ENCODE measurements at places on chromosomes 1 and 21.

DNA sequence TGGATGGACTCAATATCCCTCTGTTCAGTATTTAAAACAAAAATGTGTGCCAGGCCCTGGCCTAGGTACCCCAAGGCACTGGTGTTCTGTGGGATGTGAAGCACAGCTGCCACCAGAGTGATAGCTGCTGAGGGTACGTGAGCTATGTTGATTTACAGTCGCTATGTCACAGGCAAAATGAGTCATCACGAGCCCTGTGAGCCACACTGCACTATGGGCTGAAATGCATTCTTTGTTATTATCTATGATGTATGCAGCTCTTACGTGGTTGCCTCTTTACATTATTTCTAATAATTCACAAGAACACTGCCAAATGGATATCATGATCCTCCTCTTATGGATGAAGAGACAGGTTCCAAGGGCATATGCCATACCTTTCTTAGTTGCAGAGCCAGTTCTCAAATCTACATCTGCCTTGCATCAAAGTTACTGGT is 2.1 kb downstream of the TEX38 start:
- no peak for DNase-seq

GRCh38 chr1:10724948-10725847 is 71.2 kb downstream of the CASZ1 start:
- peak; percentile 74 for DNase-seq

GRCh38 chr21:46029186-46029924 is 47.8 kb downstream of the COL6A1 start:
- DNase-seq: no peak

DNA sequence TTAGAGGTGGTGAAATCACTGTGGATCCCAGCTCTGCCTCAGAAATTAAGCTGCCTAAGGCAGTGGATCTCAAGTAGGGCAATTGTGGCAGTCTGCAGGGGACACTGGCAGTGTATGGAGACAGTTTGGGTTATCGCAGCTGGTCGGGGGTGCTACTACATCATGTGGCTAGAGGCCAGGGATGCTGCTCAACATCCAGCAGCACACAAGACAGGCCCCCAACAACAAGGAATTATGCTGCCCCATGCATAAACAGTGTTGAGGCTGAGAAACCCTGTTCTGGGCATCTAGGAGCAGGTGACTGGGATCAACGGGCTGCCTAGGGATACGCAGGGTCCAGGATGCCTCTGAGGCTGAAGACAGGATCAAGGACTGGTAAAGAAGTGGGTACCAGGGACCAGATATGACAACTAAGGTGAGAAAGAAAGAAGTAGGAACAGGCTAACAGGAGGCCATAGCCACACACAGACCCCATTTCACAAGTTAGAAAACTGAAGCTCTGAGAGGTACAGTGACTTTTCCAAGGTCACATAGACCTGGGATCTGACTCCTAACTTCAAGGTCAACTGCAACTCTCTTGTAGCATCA is 8.7 kb downstream of the BATF3 start:
- no peak for DNase-seq

DNA sequence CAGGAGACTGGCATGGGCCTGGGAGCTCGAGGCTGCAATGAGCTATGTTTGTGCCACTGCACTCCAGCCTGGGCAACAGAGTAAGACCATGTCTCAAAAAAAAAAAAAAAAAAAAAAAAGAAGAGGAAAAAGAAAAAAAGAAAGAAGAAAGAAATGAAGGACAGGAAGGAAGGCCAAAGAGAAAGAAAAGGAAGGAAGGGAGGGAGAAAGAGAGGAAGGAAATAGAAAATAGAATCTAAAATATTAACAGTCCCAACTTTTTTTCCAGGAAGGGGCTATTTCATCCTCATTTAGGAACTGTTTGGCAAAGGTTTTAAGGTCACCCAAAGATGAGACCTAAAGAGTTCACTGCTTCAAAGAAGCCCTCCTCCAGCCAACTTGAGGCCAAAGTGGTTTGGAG is 2.5 kb downstream of the MUL1 start:
- DNase-seq: no peak

DNA sequence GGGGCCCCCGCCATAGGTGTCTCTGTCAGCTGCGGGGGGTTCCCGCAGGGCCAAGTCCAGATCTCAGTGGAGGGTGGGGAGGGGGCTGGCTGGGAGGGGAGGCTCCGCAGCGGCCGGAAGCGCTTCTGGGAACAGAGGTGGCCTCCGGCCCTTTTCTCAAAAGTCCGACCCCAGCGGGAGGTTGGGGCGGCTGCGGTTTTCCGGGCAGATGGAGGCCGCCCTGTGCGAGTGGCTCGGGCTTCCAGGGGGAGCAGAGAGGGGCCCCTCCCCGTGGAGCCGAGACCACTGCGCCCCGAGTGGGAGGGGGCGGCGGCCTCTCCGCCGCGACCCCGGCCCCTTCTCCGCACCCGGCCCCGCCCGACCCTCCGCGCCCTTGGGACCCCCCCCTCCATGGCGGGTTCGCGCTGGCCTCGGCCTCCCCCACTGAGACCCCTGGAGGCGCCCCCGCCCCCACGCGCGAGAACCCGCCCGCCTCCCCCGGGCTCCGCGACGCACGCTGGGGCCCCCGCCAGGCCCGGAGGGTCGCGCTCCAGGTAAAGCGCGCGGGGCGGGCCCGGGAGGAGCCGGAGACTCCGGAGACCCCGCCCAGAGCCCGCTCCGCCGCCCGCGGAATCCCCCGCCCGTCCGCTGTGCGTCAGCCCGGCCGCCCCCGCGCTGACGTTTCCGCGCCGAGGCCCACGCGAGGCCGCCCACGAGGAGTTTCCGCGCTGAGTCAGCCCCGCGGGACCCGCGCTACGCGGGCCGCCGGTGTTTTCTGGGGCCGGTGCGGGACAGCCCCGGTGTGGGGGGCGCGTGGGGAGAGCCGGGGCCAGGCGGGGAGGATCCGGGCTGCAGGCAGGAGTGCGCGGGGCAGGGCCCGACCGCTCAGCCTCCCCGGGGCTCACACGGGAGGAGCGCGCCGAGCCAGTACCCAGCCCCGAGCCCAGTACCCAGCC is 5.2 kb downstream of the TNFRSF18 start:
- peak; percentile 67 for DNase-seq

DNA sequence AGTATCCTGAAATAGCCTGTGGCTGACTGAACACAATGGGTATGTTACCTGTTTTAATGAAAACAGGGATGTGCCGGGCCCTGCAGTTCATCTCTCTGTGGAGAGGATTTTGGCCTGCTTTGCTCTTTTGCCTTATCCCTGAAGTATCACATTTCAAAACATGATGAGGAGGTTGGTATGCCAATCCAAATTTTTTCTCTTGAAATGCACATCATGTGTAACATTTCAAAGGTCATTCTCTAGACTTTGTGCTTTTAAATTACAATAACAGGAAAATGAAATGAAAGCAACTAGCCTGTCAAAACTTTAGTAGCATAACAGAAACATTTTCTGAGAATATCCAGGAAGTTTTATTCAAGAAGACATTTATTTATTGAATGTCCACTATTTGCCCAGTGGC is 118.9 kb downstream of the SLC44A5 start:
- DNase-seq: no peak

- DNase-seq: no peak
Observed at GRCh38 chr1:2645776-2646175, 13.0 kb upstream of the MMEL1 start.

DNA sequence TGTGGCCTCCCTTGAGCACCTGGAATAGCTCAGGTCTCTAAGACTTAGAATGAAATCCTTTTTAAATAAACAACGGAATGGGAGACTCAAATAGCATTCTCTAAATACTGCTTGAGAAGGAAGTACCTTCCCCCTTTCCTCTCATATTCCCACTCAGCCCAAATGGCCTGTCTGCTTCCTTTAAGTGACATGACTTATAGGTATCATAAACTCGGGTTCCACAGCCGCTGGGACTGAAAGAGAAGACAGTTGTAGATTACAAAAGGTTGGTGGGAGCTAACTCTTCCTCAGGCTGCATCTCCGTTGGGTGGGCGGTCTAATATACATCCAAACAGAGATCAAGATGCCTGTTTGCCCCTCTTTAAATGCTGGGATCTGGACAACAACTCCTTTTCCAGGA is 1.2 kb upstream of the HMCN1 start:
- peak; percentile 64 for DNase-seq

DNA sequence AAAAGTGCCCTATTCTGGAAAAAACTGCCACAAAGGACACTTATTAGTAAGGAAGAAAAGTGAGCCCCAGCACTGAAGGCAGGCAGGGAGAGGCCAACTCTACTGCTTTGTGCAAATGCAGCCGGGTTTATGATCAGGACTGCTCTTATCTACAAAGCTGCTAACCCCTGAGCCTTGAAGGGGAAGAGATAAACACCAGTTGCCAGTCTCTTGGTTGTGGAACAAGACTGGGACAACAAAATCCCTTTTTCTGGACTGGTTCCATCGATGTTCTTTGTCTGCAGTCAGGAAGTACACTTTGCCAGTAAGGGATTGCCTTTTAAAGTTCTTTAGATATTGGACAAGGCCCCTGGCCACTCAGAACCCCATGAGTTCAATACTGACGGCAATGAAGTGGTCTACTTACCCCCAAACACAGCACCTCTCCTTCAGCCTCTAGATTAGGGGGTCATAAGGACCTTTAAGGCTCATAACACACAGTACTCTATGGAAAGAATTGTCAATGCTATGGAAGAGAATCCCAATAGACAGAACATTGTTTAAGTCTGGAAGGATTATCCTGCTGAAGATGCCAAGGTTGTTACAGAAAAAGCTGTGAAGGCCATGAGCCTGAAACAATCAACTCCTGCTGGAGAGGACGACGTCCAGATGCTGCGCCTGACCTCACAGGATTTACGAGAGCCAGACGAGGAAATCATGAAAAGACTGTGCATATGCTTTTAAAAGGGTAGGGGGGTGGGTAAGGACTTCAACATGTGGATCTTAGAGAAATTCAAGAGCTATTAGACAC is 43.6 kb downstream of the GNB1 start:
- DNase-seq: no peak

DNA sequence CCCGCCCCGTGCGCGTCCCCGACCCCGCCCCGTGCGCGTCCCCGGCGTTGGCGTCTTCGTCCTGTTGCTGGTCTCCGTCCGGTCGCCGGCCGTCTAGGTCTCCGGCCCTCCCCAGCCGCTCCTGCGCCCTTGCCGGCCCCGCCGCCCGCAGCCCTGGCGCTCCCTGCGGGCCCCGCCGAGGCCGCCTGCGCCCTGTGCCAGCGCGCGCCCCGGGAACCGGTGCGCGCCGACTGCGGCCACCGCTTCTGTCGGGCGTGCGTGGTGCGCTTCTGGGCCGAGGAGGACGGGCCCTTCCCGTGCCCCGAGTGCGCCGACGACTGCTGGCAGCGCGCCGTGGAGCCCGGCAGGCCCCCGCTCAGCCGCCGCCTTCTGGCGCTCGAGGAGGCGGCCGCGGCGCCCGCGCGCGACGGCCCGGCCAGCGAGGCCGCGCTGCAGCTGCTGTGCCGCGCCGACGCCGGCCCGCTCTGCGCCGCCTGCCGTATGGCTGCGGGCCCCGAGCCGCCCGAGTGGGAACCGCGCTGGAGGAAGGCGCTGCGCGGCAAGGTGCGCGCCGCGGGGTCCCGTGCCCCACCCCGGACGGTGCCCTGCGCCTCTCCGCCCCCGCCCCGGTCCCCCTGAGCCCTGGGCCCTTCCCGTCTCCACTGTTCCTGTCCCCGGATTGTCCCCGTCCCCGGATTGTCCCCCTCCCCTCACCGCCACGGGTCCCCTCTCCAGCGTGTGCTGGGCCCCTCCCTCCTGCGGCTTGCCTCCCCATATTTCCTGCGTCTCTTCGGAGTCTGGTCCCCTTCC is at the start of gene RNF187:
Gene RNF187 (plus strand): TSS at position 47 of the 789 bp plus-strand sequence.
- peak; percentile 95 for DNase-seq

DNA sequence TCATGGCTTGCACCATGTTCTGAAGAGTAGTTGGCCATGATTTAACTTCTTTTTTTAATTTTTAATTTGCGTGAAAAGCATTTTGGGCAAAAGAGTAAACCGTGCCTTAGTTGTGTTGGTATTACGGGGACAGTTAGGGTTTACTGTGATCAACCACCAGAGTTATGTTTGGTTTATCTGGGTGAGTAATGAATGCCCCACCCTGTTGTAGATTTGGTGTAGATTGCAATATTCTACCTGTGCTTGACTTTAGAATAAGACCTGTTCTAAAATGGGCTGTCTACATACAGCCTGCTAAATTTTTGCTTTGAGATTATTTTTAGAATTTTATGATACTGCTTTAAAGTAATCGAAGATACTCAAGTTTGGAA is 1.4 kb downstream of the USP25 start:
- no peak for DNase-seq

DNA sequence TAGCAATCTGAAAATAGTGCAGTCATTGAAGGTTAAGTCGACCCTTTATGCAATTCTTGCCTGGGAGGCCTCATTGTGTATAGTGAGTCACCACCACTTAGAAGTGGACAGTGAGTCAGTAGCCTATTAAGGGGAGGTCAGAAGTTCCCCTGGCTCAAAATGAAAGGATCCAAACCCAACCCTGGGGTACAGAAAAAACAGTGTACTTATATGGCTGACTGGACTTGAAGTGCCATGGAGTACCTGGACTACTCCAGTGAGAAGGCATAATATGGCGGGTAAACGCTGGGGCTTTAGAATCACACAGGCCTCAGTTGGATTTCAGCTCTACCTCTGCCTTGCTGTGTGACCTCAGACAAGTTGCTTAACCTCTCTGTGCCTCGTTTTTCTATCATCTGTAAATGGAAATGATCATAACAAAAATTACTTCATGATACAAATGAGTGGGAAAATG is 2.2 kb upstream of the BCL9 start:
- no peak for DNase-seq

DNA sequence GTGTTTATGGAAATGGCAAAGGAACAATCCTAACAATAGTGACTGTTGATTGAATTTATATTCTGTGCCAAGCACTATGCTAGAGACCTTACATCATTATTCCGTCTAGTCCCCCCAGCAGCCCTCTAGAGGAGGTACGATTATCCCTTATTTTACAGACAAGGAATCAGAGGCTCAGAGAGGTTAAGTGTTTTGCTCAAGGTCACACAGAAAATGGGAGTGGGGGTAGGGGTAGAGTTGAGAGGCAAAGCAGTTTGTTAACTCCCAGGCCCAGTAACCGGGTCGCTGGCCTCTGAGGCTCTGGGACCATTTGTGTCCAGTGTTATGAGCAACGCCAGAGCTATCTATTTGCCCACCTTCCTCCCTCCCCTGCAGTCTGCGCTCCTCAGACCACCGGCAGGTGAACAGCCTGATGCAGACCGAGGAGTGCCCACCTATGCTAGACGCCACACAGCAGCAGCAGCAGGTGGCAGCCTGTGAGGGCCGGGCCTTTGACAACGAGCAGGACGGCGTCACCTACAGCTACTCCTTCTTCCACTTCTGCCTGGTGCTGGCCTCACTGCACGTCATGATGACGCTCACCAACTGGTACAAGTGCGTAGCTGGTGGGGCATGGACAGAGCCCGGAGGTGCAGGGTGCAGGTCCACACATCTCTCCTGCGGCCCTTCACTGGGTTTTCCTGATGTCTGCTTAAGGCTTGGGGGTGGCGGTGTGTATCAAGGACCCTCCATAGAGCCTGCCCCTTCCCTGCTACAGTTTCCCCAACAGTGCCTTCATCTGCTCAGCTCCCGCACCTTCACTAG is 19.8 kb downstream of the SERINC2 start:
- DNase-seq: no peak
